Stimulated activated CD4-positive, alpha-beta T cell treated with anti-CD3 and anti-CD28 coated beads, Interleukin-1b, Interleukin-23, amount 100 ng/mL, for 1 hour (primary cell): ENCODE measurements at places on chromosomes 7 and 10.

- DNase-seq: no peak
Measured at GRCh38 chr7:23247603-23248335, 1.2 kb downstream of the GPNMB start.

- DNase-seq: no peak
Measured at GRCh38 chr7:124532166-124532565, 233.4 kb downstream of the GPR37 start.

DNA sequence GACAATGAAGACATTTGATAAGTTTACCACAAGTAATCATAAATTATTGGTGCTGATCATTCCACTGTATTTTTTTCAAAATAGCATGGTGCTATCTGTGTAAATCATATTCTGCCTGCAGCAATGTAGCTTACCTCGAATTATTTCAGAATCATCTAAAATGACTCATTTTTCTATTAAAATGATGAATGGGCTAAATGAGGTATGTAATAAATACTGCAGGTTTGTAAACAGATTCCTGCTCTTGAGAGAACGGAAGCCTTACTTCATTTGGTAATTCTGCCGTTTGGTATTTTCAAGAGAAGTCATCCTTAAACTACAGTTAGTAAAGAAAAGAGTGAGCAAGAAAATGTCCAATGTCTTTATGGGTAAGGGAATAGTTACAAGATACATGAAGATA, 115.9 kb downstream of the CHCHD3 start:
- no peak for DNase-seq

DNA sequence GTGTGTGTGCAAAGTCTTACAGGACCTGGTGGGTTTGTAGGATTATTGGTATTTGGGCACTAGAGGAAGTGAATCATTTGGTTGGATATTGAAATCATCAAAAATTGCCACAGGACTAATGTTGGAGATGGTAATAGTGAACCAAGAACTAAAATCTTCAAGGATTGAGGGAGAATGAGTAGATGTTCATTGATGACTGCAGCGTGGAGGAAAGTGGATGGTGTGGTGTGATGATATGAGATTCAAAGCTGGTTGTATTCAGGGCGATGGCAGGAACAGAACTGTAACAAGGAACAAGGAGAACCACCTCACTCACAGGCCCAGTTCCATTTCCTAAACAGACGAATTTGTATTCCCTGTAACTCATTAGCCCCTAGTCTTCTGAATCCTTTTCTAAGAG, 90.3 kb downstream of the TRIM24 start:
- DNase-seq: no peak

GRCh38 chr7:69790977-69791724, 192.9 kb downstream of the AUTS2 start:
- no peak for DNase-seq

GRCh38 chr7:101128040-101128834, 1.3 kb downstream of the SERPINE1 start:
- DNase-seq: no peak

DNA sequence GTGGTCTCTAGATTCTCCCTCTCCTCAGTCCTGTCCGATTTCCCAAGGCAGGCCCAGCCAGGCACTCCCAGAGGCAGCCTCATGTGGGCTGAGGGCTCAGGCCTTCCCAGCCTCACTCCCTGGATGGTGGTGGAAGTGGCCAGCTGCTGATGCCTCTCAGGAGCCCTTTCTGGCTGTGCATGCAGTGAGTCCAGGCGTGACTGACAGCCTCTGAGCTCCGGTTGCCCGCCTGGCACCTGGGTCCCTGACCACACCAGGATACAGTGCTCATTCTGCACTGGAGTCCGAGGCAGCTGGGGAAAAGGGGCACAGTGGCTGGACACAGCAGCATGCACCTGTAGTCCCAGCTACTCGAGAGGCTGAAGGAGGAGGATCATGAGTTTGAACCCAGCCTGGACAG, 132.6 kb downstream of the CUL2 start:
- no peak for DNase-seq

DNA sequence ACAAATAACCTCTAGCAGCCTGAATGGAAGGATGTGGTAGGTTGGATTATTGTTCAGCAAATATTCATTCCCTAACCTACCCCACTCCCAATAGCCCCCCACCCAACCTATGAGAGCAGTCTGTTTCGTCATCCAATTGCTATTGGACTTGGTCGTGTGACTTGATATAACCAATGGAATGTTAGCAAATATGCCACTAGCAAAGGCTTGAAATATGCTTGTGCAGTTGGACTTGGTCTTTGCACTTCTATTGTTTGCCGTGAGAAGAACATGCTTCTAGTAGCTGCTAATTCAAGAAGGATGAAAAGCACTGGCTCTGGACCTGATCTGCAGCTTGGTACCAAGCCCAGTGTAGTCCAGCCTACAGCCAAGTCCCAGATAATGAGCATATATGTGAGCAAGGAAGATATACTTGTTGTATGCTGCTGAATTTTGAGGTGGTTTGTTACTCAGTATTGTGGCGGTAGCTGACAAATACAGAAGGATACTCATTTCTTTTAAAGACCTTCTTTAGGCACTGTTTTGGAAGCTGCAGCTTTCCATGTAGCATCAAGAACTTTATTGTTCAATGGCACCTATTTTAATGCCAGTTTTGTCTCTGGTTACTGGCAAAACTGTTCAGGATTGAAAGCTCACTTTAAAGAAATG, 180.4 kb downstream of the EXOC4 start:
- DNase-seq: no peak

DNA sequence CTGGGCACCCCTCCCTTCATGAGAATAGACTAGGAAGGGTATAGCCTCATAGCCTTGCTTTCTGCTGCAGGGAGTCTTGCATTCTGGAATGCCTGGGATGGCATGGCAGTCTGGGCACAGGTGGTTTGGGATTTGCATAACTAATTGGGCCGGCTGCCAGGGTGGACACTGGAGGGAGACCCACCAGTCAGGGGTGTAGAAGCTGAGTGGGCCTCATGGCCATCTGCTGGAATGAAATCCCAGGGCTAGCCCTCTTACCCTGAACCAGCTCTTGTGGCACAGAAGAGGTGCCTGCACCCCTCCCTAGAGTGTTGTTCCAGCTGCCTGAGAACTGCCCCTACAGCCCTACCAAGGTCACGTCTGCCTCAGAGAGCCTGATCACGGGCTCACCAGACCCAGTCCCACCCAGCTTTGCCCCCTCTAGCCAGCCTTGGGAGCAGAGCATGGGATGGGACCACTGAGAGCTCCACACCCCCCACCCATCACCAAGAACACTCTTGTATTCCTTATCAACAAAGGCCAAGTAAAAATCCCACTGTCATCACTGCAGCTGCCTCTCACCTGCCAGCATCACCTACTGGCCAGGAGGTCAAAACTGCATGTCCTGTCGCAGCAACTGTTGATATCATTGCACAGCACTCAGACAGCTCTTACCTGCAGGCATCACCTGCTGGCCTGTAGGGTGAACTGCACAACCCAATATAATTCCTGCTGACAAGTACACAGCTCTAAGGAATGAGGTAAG, 148.9 kb downstream of the ZEB1 start:
- DNase-seq: no peak

- DNase-seq: no peak
Measured at GRCh38 chr7:47914717-47915615, 33.3 kb downstream of the PKD1L1 start.

DNA sequence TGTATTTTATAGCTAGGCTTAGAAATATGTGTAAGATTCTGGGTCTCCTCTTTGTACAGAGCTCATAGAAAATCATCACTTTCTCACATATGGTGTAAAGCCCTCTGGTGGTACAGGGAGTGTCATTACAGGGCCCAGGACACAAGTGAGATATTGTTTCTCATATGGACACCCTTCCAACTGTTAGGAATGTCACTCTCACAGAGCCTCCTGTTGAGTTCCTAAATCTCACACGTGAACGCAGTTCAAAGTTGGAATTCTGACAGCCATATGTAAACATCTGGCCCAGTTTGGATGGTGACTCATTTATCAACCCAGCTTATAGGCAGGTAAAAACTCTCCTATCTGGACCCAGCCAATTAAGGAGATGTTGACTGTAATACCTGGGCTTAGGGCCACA, 35.4 kb upstream of the ZNF107 start:
- no peak for DNase-seq

DNA sequence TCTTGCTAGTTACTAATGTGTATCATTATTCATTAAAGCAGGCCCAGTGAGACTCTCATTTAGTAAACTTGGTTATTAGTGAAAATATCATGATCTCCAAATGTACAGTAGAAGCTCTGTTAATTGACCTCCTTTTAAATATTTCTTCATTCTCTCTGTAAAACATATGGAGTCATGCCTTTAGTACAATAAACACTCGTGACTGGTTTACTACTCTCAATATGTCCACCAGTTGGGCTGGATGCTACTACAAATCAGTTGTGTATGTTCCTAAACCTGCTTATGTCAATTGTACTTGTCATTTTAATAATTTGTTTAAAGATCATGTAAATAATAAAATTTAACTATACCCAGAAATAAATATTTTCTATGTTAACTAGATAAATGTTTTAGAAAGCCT, 68.6 kb upstream of the COMTD1 start:
- DNase-seq: no peak

DNA sequence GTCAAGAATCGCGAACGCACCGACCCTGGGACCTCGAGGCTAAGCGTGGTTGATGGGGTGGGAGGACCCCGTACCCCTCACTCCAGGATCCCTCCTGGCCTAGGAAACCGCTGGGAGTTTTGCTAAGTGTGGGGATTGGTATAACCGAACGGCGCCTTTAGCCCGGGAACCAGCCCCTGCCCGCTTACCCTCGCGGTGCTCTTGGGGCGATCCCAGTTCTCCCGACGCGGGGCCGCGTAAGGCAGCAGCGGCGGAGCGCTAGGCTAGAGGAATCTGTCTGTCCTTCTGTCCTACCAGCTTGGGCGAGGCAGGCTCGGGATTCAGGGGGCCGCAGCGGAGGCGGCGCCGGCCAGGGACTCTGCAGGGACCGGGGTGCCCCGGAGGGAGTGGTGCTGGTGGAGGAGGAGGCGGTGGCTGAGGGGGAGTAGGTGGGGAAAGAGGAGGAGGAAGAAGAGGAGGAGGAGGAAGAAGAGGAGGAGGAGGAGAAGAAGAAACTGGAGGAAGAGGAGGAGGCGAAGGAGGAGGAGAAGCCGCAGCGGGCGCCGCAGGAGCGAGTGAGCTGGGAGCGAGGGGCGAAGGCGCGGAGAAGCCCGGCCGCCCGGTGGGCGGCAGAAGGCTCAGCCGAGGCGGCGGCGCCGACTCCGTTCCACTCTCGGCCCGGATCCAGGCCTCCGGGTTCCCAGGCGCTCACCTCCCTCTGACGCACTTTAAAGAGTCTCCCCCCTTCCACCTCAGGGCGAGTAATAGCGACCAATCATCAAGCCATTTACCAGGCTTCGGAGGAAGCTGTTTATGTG, 439 bp upstream of the EMX2 start:
- no peak for DNase-seq

- DNase-seq: no peak
Measured at GRCh38 chr7:71329030-71329660, 197.2 kb downstream of the GALNT17 start.

DNA sequence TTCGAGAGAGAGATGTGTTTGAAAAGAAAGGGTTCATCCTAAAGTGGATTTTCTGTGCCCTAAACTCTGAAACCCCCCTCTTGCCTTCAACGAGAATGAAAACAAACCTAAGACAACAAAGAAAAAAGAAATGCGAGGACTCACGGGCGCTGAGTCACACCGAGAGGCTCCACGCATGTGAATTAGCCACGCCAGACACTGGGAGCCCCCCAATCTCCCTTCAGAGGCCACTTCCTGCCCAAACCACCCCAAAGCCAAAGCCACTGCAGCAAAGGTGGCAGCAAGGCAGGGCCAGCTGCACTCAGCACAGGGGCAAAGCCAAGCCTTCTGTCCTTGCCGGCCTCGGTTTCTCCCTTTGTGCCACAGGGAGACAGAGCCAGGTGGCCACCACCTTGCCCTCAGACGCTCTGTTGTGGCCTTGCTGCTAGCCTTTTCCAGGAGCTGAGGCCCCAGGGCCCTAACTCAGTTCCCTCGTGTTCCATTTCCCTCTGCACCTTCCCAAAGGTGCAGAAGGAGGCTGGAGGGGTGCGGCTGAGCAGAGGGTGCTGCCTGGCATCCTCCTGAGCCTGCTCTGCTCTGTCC, 93.3 kb downstream of the FAM53B start:
- DNase-seq: no peak

DNA sequence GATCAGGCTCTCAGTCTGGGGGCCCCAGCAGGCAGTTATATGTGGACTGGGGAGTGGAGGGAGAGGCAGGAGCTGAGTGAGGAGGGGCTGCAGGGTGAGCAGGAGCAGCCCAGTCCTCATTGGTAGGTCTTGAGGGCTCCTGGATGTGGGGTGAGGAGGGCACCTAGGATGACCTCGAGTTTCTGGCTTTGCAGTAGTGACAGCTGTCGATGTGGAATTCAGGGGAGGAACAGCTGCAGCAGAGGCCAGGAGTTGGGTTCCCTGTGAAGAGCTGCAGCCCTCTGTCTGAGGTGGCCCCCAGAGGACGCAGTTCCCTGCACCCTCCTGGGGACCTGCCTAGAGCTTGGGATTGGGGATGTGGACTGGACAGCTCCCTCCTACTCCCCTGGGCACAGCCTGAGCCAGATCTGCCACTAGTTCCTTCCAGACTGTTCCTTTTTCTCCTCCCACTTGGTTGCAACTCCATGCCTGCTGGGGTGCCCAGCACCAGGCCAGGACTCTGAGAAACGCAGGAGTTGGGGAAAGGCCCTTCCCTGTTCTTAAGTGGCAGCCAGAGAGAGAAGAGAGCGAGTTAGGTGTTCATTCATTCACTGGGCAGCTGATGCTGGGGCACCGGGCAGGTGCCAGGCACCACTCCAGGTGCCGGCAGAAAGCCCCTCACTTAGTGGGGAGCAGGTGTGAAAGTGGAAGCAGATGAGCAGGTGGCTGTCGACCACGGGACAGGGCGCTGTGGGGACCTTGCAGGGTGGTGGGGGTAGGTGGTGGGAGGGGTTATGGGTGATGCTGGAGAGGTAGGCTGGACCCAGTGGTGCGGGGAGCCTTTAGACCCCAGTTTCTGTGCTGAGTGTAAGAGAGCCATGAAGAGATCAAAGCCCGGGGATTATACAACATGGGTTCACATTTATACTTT, 57.9 kb downstream of the PRF1 start:
- DNase-seq: no peak

DNA sequence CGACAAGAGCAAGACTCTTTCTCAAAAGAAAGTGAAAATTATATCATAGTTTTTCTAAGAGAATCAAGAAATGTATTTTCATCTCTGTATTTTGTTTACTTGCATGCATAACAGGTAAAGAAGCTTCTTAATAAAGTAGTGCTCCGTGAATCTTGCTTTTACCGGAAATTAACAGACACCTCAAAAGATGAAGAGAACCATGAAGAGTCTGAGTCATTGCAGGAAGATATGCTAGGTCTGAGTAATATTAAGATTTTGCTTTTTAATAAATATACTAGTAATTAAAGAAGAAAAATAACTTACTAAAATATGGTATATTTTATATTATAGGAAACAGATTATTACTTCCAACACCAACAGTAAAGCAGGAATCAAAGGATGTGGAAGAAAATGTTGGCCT, 39.5 kb upstream of the STOX1 start:
- DNase-seq: no peak

- no peak for DNase-seq
Measured at GRCh38 chr10:14236341-14236740, 94.4 kb downstream of the FRMD4A start.

DNA sequence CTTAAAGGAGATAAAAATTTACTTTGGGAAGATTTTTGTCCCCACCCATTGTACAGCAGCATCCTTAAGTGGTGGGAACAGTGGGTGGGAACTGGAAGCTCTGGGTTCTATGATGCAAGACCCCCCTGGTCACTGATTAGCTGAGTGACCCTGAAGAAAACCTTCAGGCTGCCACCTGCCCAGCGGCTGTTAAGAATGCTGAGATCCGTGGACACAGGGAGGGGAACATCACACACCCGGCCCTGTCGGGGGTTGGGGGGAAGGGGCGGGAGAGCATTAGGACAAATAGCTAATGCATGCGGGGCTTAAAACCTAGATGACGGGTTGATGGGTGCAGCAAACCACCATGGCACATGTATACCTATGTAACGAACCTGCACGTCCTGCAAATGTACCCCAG, 14.5 kb downstream of the CARD11 start:
- no peak for DNase-seq
